KG1 (cell line): ENCODE measurements at places on chromosomes 5 and 9.

GRCh38 chr9:130823435-130823834 lies 11.6 kb upstream of the ABL1 start:
- no peak for DNase-seq

DNA sequence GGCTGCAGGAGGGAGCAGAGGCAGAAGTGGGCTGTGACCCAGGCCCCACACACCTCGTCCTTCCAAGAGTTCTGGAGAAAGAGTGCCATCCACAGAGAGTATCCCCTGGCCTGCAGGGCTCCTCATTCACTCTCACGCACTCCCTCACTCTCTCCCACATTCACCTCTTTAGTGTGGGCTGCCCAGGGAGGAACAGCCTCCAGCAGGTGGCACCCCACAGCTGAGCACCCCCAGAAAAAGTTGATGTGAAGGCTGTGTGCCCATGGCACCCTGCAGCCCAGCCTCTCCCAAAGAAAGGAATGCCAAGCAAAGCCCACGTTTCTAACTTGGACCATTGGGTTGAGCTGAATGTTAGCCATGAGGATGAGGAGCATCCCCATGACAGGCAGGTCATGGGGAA lies 4.5 kb upstream of the SHC3 start:
- no peak for DNase-seq

- DNase-seq: no peak
Observed at GRCh38 chr5:172452398-172453205, 1.7 kb downstream of the SH3PXD2B start.

DNA sequence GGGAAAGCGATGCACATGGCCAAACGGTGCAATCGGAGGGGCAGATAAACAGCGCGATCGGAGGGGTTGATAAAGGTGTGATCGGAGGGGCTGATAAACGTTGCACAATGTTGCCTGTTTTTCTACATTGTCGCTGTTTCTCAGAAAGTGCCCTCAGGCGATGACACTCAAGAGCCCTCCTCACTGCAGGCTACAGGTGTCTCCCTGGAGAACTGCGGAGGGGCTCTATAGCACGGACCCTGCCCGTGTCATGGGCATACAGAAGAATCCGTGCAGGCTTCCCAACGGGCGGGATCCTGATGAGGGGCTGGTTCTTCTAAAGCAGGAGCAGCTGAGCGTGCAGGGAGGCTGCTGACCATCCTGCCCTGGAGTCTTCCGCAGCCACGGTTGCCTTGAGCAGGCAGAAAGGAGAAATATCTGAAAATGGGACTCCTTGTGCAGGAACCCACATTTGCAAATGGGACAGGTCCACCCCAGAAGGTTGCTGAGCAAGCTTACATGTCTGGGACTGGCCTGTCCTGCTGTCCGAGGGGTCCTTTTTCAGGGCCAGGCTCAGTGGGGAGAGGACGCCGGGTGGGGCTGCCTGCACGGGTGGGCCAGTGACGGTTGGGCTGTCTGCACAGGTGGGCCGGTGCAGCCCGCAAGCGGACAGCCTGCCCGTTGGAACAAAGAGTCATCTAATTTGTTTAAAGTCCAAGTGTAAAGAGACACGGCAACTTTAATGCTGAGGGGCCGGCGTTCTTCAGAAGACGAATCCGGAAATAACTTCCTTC lies 25.1 kb upstream of the LPCAT1 start:
- DNase-seq: no peak

DNA sequence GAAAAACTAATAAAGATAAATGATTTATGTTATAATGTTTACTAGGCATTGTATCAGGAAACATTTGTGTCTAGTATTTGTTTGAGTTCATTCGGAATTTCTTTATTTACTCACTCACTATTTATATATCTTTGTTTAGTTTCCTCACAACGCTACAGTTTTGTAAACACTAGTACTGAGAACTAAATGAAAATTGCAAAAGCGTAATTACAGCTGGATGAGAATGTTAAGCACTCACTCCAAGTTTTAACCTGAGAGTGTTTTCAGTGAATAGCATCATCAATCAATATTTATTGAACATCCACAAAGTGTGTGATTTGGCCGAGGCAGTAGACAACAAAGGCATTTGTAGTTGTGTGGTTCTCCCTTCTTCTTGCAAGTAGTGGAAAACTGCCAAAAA lies 969.6 kb upstream of the DMAC1 start:
- no peak for DNase-seq

DNA sequence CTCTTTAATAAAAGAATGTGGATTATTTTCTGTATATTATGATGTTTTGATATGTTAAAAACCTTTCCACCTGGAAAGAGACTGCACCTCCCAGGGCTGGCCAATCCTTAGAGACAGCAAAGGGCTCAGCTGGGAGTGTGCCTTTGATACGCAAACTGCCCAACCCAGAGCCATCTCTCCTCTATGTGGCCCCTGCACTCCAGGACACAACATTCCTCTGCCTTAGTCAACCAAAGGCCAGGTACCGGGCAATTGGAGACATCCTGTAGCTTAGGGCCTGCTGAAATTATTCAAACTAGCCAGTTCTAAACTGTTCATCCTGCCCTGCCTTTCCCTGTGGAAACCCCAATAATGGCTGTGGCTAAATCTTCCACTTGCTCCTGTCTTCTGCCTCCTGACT lies 5.0 kb upstream of the HSPB3 start:
- DNase-seq: no peak

DNA sequence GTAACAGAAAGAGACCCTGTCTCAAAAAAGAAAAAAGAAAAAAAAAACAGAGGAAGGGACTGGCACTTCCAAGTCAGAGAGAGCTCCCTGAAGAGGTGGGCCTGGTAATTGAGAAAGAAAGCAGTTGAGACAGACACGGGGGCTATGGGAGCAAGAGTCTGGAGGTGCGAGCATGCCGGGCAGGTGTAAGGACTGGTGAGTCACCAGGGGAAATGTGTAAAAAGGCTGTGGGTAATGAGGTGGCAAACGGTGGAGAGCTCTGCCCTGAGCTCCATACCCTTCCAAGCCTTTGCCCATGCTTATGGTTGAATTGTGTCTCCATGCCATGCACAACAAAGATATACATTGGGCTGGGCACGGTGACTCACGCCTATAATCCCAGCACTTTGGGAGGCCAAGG lies 18.0 kb upstream of the JADE2 start:
- no peak for DNase-seq

DNA sequence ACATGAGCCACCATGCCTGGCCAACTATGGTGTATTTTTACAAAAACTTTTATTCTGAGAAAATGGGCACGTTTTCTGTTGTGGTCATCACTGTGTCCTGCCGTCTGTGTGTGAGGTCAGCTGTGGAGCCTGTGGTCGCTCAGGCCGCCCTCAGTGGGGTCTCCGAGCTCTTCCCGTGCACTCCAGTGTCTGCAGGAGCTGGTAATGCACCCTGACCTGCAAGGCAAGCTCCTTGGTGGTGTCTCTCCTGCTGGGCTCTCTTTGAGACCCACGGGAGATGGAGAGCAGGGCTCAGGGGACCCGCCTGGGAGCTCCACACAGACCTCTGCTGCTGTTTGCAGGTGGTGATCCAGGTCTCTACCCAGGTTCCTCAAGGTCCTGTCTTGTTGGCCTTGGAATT lies 9.6 kb upstream of the AHRR start:
- DNase-seq: no peak

GRCh38 chr9:92100237-92100911 lies 14.8 kb downstream of the SPTLC1 start:
- no peak for DNase-seq

GRCh38 chr5:181069767-181070491 lies 29.9 kb downstream of the BTNL9 start:
- no peak for DNase-seq

GRCh38 chr5:154179846-154180710 lies 10.5 kb upstream of the GALNT10 start:
- DNase-seq: no peak

DNA sequence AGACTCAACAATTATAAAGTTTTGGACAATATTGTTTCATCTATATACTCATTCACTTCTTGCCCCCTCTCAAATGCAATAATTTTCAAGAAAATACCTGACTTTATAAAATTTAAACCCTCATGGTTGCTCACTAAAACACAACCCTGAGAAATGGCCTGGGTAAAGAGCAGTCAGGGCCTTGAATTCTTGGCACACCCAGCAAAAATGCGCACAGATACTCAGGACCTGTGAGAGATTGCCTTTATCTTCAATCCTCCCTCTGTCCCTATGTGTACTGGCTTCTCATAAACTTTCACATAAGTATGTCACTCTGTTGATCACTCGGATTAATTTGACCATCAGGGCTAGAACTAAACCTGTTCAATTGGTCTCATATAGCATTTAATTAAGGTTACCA lies 12.8 kb upstream of the ACO1 start:
- DNase-seq: no peak

GRCh38 chr5:79954620-79955019 lies 36.4 kb downstream of the MTX3 start:
- DNase-seq: no peak

DNA sequence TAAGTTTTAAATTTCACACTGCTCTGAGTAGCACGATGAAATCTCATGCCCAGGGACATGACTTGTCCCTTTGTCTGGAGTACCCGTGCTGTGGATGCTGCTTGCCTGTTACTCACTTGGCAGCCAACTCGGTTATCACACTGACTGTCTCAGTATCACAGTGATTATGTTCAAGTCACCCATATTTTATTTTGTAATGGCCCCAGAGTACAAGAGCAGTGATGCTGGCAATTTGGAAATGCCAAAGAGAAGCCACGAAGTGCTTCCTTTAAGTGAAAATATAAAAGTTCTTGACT lies 22.8 kb upstream of the SCGB3A2 start:
- DNase-seq: no peak

GRCh38 chr5:151569132-151570046 lies 21.7 kb downstream of the FAT2 start:
- DNase-seq: no peak

GRCh38 chr5:82097-82496 lies 9.9 kb upstream of the PLEKHG4B start:
- no peak for DNase-seq

DNA sequence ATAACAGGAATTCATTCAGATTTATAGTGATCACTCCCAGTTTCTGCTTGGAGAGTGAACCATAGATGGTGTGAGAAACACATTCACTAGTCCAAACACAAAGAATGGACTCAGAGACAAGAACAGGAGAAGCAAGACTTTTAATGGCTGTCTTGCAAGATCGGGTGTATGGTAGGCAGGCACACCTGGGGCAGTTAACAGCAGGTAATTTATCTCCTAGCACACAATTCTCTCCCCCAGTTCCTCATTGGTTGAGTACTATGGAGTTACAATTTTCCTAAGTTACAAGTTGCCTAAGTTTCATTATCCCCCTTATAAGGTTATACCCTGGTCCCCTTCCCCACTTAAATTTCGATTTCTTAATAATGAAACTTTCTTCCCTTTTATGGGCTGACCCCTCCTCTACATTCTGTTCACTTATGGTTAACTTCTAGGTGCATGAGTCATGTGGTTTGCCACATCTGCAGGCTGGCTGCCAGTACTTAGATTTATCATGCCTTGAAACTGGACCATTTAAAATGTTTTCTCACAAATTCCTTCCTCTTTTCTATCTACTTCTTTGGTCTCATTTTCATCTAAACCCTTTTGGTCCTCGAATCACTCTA lies 623.3 kb downstream of the HINT1 start:
- DNase-seq: no peak

DNA sequence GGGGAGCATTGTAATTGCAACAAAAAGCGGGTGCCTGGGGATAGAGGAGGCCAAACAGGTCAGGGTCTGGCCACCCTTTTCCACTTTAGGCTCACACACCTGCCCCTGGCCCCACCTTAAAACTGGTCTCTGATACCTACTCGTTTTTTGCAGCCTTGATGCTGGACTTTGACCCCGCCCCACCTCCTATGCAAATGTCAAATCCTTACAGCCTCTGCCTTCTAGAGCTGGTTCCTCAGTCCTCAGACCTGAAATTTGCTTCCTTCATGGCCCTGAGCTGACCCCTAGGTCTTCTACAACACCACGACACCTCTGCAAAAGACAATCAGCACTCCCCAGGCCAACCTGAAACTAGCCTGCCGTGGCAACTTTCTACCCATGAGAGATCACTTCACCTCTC lies 37.7 kb downstream of the SMIM23 start:
- DNase-seq: no peak

- no peak for DNase-seq
Observed at GRCh38 chr5:124410539-124411488, 335.6 kb downstream of the ZNF608 start.

- no peak for DNase-seq
Observed at GRCh38 chr5:77840930-77841329, 64.8 kb upstream of the TBCA start.

DNA sequence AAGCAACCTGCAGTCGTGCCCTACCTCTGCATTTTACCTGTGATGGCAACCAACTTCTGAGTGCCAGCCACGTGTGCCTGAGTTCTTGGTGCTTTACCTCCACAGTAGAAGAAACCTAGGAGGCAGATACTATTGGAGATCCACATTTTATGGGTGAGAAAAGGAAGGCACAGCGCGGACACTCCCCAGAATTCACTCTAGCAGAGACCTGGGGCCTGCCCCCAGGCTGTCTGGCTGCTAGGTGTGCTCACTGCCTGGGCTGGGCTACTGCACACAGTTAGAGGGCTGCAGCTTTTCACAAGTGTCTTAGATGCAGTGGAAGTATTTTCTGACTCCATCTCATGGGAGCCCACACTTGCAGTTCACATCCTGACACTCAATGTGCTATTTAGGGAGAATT lies 598.8 kb upstream of the ADAMTS16 start:
- no peak for DNase-seq

- no peak for DNase-seq
Observed at GRCh38 chr9:113985968-113986585, 92.0 kb downstream of the AMBP start.

DNA sequence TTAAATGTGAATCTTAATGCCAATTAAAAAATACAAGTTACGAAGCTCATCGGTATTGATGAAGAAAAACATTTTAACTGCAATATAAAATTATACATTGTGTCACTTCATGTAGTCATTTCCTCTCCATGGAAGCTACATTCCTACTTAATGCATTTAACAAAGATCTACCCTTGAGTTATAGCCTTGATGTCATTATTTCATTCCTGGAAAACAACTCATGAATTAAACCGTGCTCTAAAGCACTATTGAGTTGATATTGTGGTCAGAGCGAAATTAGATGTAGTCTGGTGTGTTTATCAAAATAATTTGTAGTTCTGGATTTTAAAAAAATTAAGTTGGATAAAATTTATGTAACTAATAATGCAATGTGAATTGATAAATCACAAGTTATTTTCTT lies 11.1 kb downstream of the C5orf47 start:
- no peak for DNase-seq

GRCh38 chr5:178546675-178547033 lies 43.5 kb downstream of the COL23A1 start:
- DNase-seq: no peak
